GM23248 (cell line): ENCODE measurements at places on chromosomes 4 and X. TPM values are rescaled to one million over a fixed set of nuclear protein-coding genes. Genes with fewer than 3 reads are reported as not detected.

DNA sequence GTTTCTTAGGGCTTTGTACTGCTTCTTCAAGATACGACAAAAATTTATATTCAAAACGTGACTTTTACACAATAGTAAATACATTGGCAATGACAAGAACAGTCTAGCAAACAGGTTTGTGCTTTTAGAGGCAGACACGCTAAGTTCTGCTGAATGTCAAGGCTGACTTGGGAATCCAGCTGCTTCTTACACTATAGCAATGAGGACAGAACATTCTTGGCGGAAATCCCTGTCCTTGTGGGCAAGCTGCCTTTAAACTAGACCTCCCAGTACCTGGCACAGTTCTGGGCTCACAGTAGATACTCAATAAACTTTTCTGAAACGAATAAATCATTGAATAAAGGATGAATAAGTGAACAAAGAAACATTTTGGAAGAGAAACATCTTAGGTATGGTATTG is 148.2 kb downstream of the RASL11B start:
- H3K27ac ChIP-seq, result no peak overlapping the region
- H3K4me1 ChIP-seq, result peaks cover 48% of the 10 kb centered on the region
- H3K36me3 ChIP-seq, result no peaks in the 10 kb centered on the region
- no peak overlapping the region for H3K4me3 ChIP-seq
- no peaks in the 10 kb centered on the region for H3K27me3 ChIP-seq

- no peak overlapping the region for H3K4me3 ChIP-seq
- no peak for DNase-seq
- H3K27ac ChIP-seq, result no peak overlapping the region
- H3K36me3 ChIP-seq, result no peaks in the 10 kb centered on the region
These were observed 866.3 kb upstream of the PCDH7 start for GRCh38 chr4:29853833-29854232.

MAGEA8 gene
- not detected in 2 replicates for polyA plus RNA-seq

LINC00632 gene
- polyA plus RNA-seq, result 36.7 and 40.7 TPM in 2 replicates

DNA sequence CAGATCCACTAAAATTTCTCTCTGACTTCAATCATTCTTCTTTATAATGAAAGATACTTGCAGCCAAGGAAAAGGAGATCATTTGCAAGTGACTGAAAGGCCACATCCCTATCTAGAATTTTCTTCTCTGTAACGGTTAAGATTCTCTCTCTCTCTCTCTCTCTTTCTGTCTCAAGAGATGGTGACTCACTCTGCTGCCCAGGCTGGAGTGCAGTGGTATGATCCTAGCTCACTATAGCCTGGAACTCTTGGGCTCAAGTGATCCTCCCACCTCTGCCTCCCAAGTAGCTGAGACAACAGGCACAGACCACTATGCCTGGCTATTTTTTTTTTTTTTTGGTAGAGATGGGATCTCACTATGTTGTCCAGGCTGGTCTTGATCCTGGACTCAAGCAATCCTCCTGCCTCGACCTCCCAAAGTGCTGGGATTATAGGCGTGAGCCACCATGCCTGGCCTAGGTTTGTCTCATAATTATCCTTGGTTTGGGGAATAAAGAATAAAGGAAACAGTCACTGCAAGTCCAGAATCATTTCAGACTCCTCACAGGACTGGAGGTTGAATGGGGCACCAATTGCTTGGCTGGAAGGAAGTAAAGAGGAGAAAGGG is 33.3 kb upstream of the GALNT7 start:
- H3K36me3 ChIP-seq, result no peaks in the 10 kb centered on the region
- H3K27me3 ChIP-seq, result peaks cover 27% of the 10 kb centered on the region
- no peaks in the 10 kb centered on the region for H3K4me1 ChIP-seq
- H3K4me3 ChIP-seq, result no peak overlapping the region
- no peak overlapping the region for H3K27ac ChIP-seq

DNA sequence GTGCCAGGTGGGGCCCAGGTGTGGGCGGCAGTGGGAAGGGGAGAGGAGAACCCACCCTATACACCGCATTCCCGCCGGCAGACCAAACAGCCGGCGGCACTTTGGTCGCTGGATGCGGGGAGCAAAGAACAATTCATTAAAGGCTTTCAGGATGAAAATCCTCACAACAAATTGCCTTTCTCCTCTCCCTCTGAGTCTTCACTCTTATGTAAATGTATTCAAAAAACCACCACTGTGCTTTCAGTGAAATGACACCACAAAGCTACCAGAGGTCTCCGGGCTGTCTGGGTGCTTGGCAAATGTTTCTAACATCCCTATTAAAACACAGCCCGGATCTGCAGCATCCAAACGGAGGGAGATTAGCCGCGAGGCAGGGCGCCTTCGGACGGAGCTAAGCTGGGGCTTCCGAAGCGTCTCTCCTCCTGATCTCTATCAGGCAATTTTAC is 171.8 kb upstream of the TBL1X start:
- no peak for DNase-seq
- no peaks in the 10 kb centered on the region for H3K36me3 ChIP-seq
- no peaks in the 10 kb centered on the region for H3K4me1 ChIP-seq
- H3K27me3 ChIP-seq, result no peaks in the 10 kb centered on the region

FAM9C gene
- polyA plus RNA-seq, result not detected in 2 replicates

PORCN gene
- 20.3 and 22.9 TPM in 2 replicates for polyA plus RNA-seq
